Frontal cortex (tissue), 4 donors: ENCODE measurements at places on chromosomes 16 and 17.
A peak's percentile ranks its signal among the peaks of the same experiment; 100 is the strongest.

DNA sequence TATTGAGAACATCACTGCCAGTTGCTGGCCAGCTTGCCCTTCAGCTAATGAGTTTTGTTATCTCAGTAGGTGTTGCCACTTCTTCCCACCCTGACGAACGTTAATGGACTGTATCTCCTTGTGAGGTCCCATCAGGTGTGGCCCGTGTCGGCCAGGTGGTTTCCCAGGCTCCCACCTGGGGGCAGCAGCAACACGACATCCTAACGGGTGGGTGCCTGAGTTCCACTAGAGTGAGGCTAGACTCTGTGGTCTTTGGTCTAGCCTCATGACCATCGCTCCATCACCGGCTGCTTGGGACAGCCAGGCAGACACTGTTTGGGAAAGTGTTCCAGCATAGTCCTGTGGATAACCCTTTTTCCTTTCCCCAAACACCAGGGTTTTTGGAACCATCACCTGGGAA is 45.6 kb upstream of the LCMT1 start:
- no peak for DNase-seq

DNA sequence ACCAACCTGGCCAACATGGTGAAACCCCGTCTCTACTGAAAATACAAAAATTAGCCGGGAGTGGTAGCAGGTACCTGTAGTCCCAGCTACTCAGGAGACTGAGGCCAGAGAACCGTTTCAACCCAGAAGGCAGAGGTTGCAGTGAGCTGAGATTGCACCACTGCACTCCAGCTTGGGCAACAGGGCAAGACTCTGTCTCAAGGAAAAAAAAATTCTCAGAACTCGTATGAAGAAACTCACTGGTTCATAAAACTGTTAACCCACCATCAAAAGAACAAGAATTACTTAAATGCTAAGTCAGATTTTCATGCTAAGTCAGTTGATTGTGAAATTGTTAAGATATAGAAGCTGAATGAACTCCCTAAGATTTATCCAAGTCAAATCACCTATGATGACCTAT is 31.3 kb downstream of the SLC39A11 start:
- no peak for DNase-seq

DNA sequence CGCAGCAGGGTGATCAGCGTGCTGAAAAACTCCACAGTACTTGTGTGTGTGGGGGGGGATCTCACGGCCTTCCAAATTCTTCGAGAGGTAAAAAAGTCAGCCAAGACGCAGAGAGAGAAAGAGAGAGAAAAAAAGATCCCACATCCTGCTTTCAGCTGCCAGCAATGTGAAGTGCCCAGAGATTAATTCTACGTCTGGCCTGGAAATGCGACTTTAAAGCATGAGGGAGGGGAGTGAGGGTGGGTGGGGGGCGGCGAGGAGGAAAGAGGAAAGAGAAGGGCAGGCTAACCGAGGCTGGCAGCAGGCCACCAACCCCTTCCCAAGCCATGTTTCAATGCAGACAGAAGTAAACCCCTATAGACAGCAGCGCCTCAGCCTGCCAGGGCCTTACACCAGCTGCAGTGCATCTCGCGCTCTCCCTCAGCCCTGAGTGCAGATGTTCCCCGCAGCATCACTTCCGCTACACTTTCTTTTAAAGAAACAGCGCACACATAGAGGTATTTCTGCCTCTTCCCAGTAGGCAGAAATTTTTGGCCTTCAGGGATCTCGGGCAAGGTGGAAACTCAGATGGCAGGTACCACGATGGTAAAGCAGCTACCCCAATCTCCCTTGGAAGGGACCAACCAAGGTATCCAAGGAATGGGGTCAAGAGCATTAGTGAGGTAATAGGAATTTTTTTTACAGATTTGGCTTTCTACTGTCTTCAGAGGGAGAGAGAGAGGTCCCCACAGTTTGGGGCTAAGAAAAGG is 87.8 kb downstream of the SMG6 start:
- DNase-seq = peak; percentile 59

- DNase-seq = no peak
Observed at GRCh38 chr16:31071861-31072260, 2.2 kb downstream of the ZNF668 start.

DNA sequence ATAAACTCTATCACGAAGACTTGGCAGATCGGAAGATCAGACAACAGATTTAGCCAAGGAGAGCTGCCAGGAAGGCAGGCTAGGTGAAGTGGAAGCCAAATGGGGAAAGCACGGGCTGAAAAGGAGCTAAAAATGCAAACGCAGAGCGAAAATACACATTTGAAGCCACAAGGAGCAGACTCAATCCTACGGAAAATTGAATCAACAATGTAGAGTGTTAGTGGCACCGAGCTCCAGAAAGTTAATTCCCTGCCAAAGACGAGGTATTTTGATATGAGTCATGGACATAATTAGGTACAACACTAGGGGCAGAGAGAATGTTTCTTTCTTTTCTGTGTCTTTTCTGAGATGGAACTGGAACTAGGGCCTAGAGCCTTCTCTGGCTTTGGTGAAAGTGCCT is 20.7 kb downstream of the GSG1L start:
- no peak for DNase-seq

DNA sequence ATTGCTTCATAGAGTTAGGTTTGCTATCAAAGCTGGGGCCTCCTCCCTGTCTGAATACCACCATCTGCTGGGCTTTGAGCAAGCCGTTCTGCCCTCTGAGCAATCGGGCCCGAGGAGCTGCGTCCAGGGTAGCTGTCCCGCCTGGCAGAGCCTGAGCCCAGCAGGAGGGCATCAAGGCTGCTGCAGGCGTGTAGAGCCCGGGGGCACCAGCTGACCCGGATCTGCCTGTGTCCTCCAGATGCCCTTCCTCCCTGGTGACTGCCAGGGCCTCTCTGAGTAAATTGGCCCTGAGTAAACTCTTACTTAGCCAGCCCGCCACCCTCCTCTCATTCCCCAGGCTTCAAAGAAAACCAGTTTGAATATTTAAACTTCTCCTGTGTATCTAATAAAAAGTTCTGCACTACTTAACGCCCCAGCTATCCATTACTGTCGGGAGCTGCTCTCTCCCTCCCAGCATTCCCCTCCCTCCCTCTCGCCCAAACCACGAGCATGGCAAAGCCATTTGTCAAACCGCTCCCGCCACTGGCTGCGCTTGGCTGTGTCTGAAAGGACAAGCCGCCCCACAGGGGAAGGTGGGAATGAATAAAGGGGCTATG is 16.4 kb downstream of the CDK5RAP3 start:
- no peak for DNase-seq

DNA sequence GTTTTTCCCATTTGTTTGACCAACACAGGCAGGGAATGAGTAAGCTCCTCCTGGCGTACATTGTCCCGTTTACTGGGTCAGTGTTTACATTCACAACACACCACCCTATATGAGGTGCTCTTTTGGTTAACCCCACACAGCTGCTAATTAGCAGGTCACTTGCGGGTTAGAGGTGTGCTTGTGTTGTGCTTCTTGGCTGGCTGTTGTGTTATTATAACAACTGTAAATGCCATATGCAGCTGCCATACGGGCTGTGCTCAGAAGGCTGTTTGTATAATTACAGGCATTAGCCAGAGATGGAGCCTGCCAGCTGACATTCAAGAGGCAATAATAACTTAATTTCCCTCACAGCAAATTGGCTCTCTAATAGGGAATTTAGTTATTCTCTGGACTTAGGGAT is 205.1 kb upstream of the ELAC2 start:
- no peak for DNase-seq

DNA sequence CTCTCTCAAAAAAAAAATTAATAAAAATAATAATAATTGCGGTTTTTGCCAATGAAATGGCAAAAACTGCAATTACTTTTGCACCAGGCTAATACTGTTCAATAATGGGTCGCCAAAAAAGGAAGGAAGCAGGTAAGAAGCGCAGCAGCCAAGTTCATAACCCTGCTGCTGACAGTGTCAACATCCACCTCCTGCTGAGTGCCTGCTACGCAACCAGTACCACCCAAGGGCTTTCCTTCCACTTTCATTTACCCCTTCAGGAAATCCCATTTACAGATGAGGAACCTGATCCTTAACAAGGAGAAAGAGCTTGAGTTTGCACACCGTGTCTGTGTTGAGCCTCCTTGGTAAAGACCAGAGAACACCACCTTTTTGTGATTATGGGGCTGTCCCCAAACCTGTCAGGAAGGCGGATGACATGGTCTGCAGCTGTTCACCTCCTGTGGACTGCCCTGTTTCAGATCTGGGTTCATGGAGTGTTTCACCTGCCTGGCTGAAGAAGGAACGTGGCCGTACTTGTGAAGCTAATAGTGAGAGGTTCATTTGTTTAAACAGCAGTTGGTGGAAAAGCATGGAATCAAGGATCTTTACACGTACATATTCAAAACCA is 378.0 kb downstream of the SLC39A11 start:
- no peak for DNase-seq

DNA sequence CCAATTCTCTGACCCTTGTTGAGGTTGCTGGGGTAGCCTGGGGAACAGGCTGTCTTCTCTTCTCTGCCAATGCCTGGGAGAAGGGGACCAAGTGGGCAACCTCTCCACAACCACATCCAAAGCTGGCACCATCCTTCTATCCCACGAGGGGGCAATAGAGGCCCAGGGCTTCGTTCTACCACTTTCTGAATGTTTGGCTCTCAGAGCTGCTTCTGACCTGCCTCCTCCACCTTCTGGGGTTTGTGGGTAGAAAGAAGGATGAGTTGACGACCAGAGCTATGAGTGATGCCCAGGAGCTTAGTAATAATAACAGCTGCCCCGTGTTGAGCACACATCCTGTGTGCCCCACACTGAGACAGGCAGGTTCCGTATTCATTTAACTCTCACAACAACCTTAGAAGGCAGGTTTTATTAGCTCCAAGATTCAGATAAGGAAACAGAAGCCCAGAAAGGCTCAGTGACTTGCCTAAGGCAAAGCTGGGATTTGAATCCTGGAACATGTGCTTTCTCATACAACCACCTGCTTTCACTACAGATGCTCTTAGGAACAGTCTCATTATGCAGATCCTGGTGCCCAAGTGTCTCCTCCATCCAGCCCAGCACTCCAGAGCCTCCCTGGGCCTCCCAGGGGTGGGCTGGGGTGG is 11.1 kb downstream of the TSPOAP1 start:
- DNase-seq = no peak
